Stimulated activated CD4-positive, alpha-beta T cell treated with anti-CD3 and anti-CD28 coated beads, Interleukin-1b, Interleukin-23, amount 100 ng/mL, for 1 hour (primary cell): ENCODE measurements at places on chromosomes 2 and 18.

GRCh38 chr2:200089756-200090109, 134.4 kb downstream of the MAIP1 start:
- DNase-seq: no peak

GRCh38 chr2:111171337-111171930, 50.7 kb downstream of the BCL2L11 start:
- DNase-seq: no peak

- DNase-seq: no peak
Observed at GRCh38 chr2:67663776-67664175, 266.6 kb downstream of the ETAA1 start.

- DNase-seq: no peak
Observed at GRCh38 chr2:206641226-206641625, 1.1 kb upstream of the FAM237A start.

DNA sequence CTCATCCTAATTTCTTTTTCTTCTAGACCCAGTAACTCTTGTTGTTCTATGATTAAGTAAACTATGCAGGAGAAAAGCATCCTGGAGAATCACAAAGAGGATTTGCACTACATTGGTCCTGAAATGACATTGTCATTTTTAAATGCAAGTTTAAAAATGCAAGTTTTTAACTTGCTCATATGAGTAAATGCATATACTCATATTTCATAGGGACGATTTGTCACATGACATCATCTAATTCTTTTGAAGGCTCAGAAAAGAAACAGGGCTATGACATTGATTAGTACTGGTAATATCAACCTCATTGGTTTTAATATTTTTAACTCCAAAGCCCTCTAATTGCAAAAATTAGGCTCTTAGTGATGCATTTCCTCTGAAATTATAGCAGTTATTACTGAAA, 324.4 kb downstream of the LRRTM1 start:
- DNase-seq: no peak

- DNase-seq: no peak
Observed at GRCh38 chr18:34787931-34788532, 77.9 kb downstream of the DTNA start.

- no peak for DNase-seq
Observed at GRCh38 chr2:149799013-149799705, 211.6 kb upstream of the MMADHC start.

- no peak for DNase-seq
Observed at GRCh38 chr18:40058811-40059570, 1896.0 kb upstream of the PIK3C3 start.

- DNase-seq: no peak
Observed at GRCh38 chr2:69509011-69509749, 71.9 kb upstream of the NFU1 start.

DNA sequence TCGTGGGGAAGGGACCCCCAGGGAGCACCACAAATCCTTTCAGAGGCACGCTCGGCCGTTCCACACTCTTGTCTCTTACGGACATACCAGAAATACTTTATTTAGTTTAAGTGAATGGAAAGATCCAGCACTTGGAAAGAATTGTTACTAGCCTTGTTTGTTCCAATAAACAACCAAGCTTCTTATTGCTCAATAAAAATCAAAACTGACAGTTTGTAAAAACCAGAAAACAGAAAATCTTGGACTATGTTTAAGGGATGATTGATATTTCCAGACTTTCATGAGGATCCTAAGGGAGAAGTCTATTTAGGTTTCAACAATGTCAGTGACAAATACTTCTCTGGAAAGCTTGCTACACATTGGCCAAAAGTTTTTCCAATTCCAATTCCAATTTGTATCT, 31.6 kb upstream of the CCBE1 start:
- no peak for DNase-seq

DNA sequence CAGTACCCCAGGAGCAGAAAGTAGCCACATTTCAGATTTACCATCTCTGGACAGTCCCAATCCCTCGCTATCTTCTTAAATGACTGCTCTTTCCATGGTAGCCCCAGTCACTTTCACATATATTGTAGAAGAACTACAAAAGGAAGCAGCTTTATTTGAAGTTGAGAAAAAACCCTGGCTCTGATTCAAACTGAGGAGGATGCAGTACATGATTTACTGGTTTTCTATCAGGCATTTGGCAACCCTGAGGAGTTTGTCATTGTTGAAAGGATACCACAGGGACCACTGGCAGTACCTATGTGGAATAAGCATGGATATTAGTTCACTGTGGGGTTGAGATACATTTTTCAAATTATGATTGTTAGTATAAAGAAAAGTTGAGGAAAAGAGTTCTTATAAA, 640.9 kb upstream of the SETBP1 start:
- DNase-seq: no peak

DNA sequence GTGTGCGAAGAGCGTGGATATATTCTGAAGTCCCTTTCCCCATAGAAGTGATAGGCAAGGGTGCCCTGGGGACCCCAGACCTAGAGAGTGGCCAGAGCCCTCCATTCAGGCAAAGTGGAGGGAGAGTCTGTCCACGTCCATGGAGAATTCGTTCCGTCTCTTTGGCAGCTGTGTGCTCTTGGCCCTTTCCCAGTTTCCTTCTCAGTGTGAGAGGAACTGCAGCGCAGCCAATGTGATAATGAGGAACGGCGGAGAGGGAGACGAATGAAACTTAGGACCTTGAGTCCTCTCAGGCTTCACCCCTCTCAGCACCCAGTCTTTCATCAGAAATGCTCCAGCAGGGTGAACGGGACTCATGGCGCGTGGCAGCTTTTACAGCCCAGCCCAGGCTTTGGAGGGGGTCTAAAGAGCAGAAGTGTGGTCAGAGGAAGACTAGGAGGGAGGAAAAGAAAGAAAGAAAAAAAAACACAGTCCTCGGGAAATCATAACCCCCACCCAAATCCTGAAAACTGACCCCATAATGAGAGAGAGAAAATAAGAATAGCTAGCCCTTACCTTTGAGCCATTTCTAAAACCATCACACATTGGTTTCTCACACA, 95.0 kb upstream of the RIOK3 start:
- no peak for DNase-seq

- DNase-seq: no peak
Observed at GRCh38 chr2:192437653-192438052, 242.9 kb upstream of the TMEFF2 start.

- DNase-seq: no peak
Observed at GRCh38 chr18:74493689-74494088, 2.5 kb upstream of the CNDP2 start.

DNA sequence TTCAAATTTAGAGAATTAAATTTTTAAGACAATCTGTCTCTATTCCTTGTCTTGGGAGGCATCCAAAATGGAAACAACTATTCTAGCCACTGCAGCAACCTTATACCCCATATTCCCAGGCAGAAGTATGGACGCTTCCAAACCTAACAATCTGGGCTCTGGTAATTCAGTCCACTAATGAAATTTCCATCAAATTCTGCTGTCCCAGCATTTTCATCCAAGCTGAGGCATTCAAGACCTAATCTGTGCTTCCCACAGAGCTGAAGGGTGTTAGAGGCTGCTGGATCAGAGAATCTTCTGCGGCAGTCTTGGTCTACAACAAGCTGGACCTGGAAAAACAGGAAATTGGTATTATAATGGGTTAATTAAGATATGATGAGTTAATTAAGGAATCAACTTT, 42.5 kb upstream of the CYRIA start:
- no peak for DNase-seq

DNA sequence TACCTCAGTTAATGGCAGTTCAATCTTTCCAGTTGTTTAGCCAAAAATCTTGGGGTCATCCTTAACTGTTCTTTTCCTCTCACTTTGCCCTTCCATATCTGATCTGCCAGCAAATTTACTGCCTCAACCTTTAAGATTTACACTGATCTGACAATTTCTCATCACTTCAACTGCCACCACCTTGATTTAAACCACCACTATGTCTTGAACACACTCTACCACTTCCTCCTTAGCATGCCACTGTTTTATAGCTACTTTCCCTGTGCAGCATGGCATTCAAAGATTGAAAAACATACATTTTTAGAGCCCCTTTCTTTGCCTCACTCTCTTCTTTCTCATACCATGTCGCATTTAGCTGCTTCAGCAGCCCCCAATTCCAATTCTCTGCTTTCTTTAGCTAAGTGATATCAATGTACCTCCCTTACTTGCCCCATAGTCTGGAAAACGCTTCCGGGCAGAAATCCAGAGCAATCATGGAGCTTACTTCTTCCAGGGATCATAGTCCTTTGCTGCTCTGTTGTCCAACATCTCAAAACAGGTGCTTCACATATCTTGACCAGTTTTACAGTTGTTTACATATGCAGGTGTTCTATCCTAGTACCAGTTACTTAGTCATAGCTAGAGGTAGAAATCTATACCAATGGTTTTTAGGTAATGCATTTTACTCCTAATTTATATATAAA, 10.9 kb downstream of the PGAP1 start:
- no peak for DNase-seq

DNA sequence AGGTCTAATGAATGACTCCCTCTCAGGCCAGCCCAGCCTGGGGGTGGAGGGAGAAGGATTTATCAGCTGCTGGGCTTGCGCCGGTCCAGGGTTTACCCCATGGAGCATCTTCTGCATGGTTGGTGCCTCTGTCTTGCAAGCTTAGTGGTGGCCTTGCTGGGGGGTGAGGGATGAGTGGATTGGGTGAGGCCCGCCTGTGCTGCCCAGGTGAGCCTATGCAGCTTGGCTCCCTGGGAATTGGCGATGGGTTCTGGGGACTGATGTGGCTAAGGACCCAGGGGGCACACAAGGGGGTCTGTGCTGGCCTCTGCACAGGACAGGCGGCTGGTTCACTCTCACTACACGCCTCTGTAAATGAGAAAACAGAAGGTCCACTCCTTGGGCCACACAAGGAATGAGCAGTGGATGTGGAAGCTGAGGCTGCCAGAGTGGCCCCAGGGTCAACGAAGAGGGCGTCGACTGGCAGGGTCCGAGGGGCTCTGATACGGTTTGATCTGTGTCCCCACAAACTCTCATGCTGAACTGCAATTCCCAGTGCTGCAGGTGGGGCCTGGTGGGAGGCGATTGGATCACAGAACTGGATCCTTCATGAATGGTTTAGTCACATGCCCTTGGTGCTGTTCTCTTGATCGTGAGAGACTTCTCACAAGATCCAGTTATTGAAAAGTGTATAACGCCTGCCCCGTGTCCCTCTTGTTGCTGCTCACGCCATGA, 151.6 kb upstream of the HDAC4 start:
- no peak for DNase-seq

DNA sequence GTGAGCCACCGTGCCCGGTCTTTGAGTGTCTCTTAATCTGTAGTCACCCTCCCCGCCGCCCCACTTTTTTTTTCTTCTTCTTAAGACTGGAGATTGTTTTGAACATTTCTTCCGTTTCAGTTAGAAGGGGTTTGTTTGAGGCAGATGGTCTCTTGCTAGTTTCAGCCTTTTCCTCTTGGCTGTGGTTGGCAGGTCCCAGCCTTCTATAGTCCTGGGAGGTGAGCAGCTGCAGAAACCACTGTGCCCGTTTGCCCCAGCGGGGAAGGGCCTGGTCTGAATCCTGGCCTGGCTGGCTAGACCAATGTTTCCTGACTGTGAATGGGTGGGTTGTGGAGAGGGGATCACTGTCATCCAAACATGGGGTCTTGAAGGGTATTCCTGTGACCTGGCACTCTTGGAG, 30.1 kb upstream of the MCFD2 start:
- DNase-seq: no peak

DNA sequence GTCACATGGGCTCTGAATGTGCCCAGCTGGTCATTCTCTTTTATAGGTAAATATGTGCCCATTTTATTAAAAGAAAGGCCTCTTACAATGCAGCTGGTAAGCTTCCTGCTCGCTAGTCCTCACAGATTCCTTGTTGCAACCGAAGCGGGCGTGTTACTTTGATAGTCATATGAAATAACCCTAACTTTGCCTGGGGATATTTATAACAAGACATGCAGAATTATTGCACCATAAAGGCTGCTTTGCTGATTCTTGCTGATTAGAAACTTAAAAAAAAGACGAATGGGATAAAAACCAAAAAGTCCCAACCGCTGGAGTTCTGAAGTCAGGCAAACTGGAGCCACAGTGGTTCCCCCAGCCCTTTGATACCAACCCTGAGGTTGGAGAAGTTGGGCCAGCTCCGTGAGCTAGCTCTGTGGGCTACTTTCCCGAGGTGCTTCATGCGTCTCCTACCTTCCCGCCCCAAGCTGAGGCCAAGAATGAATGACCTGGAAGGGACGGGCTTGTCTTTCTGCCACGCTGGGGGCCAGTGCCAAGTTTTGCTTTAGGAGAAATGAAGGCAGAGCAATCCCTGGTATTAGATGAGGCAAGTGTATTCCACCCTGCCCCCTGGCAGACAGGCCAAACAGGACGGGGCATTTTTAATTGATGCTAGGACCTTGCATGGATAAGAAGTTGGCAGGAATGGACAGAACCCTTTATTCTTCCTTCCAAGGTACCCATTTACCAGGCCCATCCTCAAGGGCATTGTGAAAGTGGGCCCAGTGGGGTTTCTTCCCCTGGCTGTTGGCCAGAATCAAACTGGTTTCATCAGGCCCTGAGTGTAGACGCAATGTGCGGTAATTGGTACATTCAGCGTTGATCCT, 140.4 kb downstream of the KCTD1 start:
- no peak for DNase-seq

- no peak for DNase-seq
Observed at GRCh38 chr2:203532957-203533658, 2.0 kb downstream of the RAPH1 start.

DNA sequence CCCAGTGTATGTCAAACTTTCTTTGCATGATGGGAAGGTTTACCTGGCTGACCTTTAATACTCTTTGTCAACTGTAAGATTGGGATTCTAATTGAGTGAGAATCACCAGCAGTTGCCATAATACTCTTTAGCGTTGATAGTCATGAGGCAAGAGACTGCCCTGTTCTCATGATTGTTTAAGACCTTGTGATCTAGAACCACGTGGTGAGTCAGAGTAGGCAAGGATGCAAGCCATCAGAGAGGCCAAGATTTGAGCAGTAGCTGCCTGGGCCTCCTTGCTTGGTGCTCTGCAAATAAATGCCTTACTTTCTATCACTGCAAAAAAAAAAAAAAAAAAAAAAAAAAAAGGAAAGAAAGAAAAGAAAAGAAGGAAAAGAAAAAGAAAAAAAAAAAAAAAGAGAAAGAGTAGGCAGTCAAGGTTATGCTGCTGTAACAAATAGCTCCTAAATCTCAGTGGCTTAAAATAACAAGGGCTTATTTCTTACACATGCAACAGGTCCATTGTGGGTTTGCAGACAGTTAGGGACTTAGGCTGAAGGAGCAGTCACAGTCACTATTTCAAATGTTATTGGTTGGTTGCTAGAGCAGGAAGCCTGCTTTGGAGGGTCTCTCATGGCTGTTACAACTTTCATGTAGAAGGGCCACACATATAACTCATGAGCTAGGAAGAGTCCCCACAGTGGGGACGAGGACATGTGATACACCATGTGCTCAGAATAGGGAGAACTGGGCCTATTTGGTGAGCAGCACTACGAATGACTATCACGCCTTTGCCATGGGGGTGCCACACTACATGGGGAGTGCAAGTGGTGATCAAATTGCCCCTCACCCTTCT, 21.7 kb downstream of the IL1R2 start:
- DNase-seq: no peak
